ENCODE measurements at places on chromosomes 7 and 10. TPM values are rescaled to one million over a fixed set of nuclear protein-coding genes. Genes with fewer than 3 reads are reported as not detected.
A peak's percentile ranks its signal among the peaks of the same experiment; 100 is the strongest.

- H3K27me3 ChIP-seq = peaks cover 19% of the 10 kb centered on the region
- no peak overlapping the region for H3K4me3 ChIP-seq
- no peak overlapping the region for H3K27ac ChIP-seq
- no peaks in the 10 kb centered on the region for H3K4me1 ChIP-seq
- no peak for DNase-seq
These were observed 100.2 kb downstream of the HTR5A start for GRCh38 chr7:155170331-155170730.

GARIN1A gene
- 2.8 TPM for total RNA-seq

FGF8 gene
- total RNA-seq = not detected

DNA sequence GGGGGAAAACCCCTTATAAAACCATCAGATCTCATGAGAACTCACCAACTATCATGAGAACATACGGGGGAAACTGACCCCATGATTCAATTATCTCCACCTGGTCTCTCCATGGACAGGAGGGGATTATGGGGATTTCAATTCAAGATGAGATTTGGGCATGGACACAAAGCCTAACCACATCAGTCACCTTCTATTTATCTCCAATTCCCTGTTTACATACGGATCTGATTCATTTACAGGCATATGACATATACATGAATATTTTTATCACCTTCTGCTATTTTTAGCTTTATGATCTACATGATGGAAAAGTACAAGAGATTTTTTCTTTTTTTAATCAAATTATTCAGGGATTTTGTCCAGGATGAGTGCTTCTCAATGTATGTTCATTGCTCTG lies 944.5 kb downstream of the REEP3 start:
- H3K4me1 ChIP-seq = no peaks in the 10 kb centered on the region
- no peak overlapping the region for H3K27ac ChIP-seq
- no peak for DNase-seq
- peaks cover 7% of the 10 kb centered on the region for H3K27me3 ChIP-seq

C10orf62 gene
- total RNA-seq = not detected

GRCh38 chr7:22584179-22584578 lies 84.2 kb upstream of the STEAP1B start:
- no peak overlapping the region for H3K4me3 ChIP-seq
- H3K36me3 ChIP-seq = no peaks in the 10 kb centered on the region
- DNase-seq = no peak
- peaks cover 1% of the 10 kb centered on the region for H3K27me3 ChIP-seq
- H3K4me1 ChIP-seq = peaks cover 60% of the 10 kb centered on the region

VAX1 gene
- not detected for total RNA-seq

OR13A1 gene
- not detected for total RNA-seq

DNA sequence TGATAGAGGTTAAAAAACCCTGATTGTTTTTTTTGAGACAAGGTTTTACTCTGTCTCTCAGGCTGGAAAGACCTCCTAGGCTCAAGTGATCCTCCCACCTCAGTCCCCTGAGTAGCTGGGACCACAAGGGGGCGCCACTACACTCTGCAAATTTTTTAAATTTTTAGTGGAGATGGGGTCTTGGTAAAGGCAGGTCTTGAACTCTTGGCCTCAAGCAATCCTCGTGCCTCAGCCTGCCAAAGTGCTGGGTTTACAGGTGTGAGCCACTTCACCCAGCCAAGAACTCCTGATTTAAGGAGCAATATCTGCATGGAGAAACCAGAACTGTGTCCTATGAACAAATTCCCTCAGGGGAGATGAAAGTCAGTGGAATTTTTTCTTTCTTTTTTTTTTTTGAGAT lies 7.3 kb upstream of the KLHDC10 start:
- no peak for DNase-seq
- H3K36me3 ChIP-seq = no peaks in the 10 kb centered on the region
- H3K27me3 ChIP-seq = no peaks in the 10 kb centered on the region

GRCh38 chr10:76640806-76641205 lies 996.8 kb downstream of the KCNMA1 start:
- DNase-seq = no peak
- H3K27me3 ChIP-seq = no peaks in the 10 kb centered on the region
- H3K36me3 ChIP-seq = no peaks in the 10 kb centered on the region
- peaks cover 2% of the 10 kb centered on the region for H3K4me1 ChIP-seq
- no peak overlapping the region for H3K27ac ChIP-seq
- no peak overlapping the region for H3K4me3 ChIP-seq

COL26A1 gene
- total RNA-seq = 155 TPM

GRCh38 chr10:93299606-93300287 lies 182.4 kb downstream of the MYOF start:
- DNase-seq = no peak
- no peak overlapping the region for H3K4me3 ChIP-seq
- H3K36me3 ChIP-seq = peaks cover 9% of the 10 kb centered on the region
- H3K27me3 ChIP-seq = no peaks in the 10 kb centered on the region
- H3K4me1 ChIP-seq = peaks cover 16% of the 10 kb centered on the region

DNA sequence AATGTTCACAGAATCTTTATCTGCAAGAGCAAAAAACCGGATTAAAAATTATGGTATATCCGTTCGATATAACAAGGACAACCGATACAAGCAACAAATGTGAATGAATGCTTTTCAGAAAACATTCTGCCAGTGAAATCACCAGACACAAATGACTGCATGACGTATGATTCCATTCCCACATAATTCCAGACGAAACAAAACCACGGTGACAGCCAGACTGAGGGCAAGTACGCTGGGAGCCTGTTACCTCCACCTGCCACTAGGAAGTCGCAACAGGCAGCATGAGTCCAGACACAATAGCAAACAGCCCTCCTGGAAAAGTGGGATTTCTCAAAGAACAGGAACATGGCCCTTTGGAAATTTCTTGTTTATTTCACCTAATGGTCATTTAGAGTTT lies 41.7 kb downstream of the MAD1L1 start:
- no peak overlapping the region for H3K4me3 ChIP-seq
- H3K27me3 ChIP-seq = no peaks in the 10 kb centered on the region
- peaks cover 20% of the 10 kb centered on the region for H3K36me3 ChIP-seq
- DNase-seq = no peak

DNA sequence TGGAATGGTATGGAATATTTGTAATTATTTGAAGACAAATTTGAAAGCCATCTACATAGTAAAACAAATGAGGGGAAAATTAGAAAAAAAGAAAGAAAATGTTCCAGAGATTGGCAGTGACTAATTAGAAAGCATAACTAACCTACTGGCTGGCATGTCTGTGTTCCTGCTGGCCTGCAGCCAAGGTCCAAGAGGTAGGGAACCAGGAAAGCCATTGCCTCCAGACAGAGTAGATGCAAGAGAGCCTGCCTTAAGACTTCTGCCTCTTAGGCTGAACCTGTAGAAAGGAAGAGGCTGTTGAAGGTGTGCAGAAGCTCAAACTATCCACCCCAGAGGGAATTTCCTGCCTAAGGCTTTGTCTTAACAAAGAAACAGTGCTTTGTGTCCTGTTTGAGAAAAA lies 982.0 kb downstream of the SORCS1 start:
- H3K4me3 ChIP-seq = no peak overlapping the region
- no peaks in the 10 kb centered on the region for H3K36me3 ChIP-seq

GRCh38 chr7:27933671-27934565 lies 194.0 kb downstream of the TAX1BP1 start:
- peaks cover 53% of the 10 kb centered on the region for H3K4me1 ChIP-seq
- no peak overlapping the region for H3K4me3 ChIP-seq

- no peaks in the 10 kb centered on the region for H3K36me3 ChIP-seq
- peak overlapping the region; percentile 61 for H3K27ac ChIP-seq
- H3K4me1 ChIP-seq = peaks cover 15% of the 10 kb centered on the region
- DNase-seq = no peak
- H3K4me3 ChIP-seq = no peak overlapping the region
These were observed 28.9 kb downstream of the CPA1 start for GRCh38 chr7:130409067-130409711.

GRCh38 chr7:150621376-150621775 lies 10.8 kb downstream of the GIMAP6 start:
- DNase-seq = no peak
- no peaks in the 10 kb centered on the region for H3K36me3 ChIP-seq
- H3K4me3 ChIP-seq = no peak overlapping the region
- H3K27me3 ChIP-seq = no peaks in the 10 kb centered on the region
- H3K4me1 ChIP-seq = no peaks in the 10 kb centered on the region
- H3K27ac ChIP-seq = no peak overlapping the region

GDF2 gene
- not detected for total RNA-seq

ZNF488 gene
- total RNA-seq = 1.1 TPM

- no peak overlapping the region for H3K4me3 ChIP-seq
- H3K27ac ChIP-seq = no peak overlapping the region
- no peaks in the 10 kb centered on the region for H3K27me3 ChIP-seq
- no peaks in the 10 kb centered on the region for H3K4me1 ChIP-seq
These were observed 506.0 kb downstream of the POM121L12 start for GRCh38 chr7:53541475-53541874.

DNA sequence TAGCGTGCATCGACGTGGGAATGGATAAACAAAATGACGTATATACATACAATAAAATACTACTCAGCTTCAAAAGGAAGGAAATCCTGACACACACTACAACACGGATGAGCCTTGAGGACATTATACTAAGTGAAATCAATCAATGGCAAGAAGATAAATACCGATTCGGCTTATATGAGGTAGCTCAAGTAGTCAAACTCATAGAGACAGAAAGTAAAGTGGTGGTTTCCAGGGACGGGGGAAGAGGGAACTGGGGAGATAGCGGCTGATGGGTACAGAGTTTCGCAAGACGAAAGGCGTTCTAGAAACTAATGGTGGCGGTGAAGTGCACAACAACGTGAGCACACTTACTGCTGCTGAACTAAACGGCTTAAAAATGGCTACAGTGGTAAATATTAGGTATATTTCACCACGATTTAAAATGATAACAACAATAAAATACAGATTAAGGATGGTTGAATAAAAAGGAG lies 516.7 kb downstream of the PARD3 start:
- H3K4me1 ChIP-seq = peaks cover 56% of the 10 kb centered on the region
- DNase-seq = no peak
- H3K27ac ChIP-seq = peak overlapping the region; percentile 89
- H3K4me3 ChIP-seq = no peak overlapping the region

GRCh38 chr7:4764402-4765007 lies 10.9 kb upstream of the AP5Z1 start:
- no peak overlapping the region for H3K4me3 ChIP-seq
- peaks cover 30% of the 10 kb centered on the region for H3K36me3 ChIP-seq
- H3K27ac ChIP-seq = peak overlapping the region; percentile 22
- H3K27me3 ChIP-seq = no peaks in the 10 kb centered on the region

LRRC27 gene
- total RNA-seq = 14.4 TPM

COL1A2 gene
- 12,302 TPM for total RNA-seq

ASZ1 gene
- not detected for total RNA-seq

PTN gene
- total RNA-seq = 2.3 TPM

MSRB2 gene
- total RNA-seq = 18.6 TPM

Data from chondrocyte (in vitro differentiated cells).